Smooth muscle cell of trachea (primary cell): ENCODE measurements at places on chromosomes 12 and 14. TPM values are rescaled to one million over a fixed set of nuclear protein-coding genes. Genes with fewer than 3 reads are reported as not detected.

C3AR1 gene
- total RNA-seq, result 0.15 TPM in 1 of 2 replicates, not detected in the other

PIWIL1 gene
- total RNA-seq, result 0.17 TPM in 1 of 2 replicates, not detected in the other

CLEC1B gene
- total RNA-seq, result not detected in 2 replicates

PRKD1 gene
- total RNA-seq, result 11.7 and 13.5 TPM in 2 replicates

OVCH1 gene
- 0.15 and 0.83 TPM in 2 replicates for total RNA-seq

KLRC3 gene
- total RNA-seq, result not detected in 2 replicates
